H7 (cell line): ENCODE measurements at places on chromosomes 11 and 22. TPM values are rescaled to one million over a fixed set of nuclear protein-coding genes. Genes with fewer than 3 reads are reported as not detected.

Gene TLCD5
- total RNA-seq, result 14.3 and 17.7 TPM in 2 replicates

DNA sequence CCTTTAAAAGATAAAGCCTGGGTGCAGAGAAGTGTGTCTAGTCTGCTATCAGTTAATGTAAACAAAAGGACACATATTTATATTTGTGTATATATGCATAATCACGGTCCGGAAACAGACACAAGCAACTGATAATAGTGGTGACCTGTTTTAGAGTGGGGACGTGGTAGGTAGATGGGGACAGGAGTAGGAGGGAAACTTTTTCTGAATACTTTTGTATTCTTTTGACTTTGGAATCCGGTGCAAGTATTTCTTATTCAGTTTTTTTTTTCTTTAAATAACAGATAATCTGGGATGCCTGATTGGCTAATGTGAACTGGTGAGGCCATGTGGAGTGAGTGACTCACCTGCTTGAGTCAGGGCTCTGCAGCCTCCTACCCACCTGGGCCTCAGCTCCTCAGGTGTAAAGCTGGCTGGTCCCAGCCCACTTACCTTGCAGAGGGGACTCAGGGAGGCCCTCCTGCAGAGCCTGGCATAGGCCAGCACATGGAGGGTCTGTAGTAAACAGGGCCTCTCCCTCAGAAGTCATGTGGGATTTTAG is 15.3 kb downstream of the MICAL2 start:
- no peak for DNase-seq

GRCh38 chr11:33507967-33508366 is 192.7 kb downstream of the C11orf91 start:
- DNase-seq, result peak; percentile 14

DNA sequence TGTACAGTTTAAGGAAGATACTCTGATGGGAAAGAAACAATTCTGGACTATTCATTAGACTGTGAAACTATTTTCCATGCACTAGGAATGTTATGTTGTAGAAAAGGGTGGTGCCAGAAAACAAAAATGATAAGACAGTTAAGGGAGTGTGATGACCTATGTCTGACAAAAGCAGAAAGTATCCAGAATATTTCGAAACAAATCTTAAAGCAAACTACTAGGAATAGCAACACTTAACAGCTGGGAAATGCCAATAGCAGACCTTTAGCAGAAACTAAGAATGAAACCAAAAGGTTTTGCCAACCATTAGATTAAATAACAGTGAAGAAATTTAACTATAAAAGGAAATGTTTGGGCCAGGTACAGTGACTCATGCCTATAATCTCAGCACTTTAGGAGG is 3.3 kb upstream of the ARHGAP20 start:
- DNase-seq, result no peak

GRCh38 chr22:19081351-19081750 is 40.9 kb downstream of the DGCR2 start:
- no peak for DNase-seq

- DNase-seq, result peak; percentile 78
Observed at GRCh38 chr11:126716456-126717083, 284.0 kb downstream of the KIRREL3 start.

GRCh38 chr22:37036655-37037377 is 14.7 kb upstream of the KCTD17 start:
- DNase-seq, result no peak

GRCh38 chr11:31871310-31872075 is 60.4 kb upstream of the PAX6 start:
- DNase-seq, result no peak
